ENCODE measurements at places on chromosomes 12 and 14.

DNA sequence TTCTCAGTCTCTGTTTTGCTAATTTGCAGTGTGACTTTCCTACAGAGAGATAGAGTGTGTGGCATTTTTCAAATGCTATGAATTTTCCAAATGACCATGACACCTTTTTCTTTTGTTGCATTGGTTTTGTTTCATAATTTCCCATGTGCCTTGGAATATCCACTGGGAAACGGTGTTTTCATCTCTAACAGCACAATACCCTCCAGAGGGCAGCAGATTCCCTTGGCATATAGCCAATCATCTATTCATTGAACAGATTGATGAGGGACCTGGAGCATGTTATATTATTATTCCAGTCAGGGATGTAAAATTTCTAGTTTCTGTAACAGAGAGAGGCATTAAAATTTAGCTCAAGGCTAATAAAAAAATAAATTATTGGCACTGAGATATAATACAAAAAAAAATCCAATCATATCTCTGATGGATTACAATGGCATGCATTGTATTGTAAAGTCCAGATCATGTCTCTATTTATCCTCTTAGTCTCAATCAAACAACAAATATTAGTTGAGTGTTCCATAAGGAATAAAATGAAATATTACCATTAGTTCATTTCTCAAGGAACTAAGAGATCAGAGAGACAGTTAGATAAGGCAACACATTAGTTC is 29.6 kb upstream of the NTN4 start:
- DNase-seq: peak; percentile 53

DNA sequence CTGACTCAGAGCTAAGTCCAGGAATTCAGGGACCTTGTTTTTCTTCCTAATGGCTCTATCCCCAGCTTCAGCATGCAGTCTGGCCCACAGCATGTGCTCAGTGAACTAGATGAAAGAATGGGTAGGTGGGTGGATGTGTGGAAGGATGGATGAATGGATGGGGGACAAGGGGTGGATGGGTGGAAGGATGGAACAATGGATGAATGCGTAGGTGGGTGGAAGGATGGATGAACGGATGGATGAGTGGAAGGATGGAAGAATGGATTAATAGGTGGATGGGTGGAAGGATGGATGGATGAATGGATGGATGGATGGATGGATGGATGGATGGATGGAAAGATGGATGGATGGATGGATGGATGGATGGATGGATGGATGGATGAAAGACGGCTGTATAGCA is 79.7 kb upstream of the SFSWAP start:
- no peak for DNase-seq

GRCh38 chr12:13278249-13278787 is 81.8 kb downstream of the EMP1 start:
- peak; percentile 67 for DNase-seq

- peak; percentile 51 for DNase-seq
Measured at GRCh38 chr14:55780156-55780946, 200.3 kb downstream of the KTN1 start.

DNA sequence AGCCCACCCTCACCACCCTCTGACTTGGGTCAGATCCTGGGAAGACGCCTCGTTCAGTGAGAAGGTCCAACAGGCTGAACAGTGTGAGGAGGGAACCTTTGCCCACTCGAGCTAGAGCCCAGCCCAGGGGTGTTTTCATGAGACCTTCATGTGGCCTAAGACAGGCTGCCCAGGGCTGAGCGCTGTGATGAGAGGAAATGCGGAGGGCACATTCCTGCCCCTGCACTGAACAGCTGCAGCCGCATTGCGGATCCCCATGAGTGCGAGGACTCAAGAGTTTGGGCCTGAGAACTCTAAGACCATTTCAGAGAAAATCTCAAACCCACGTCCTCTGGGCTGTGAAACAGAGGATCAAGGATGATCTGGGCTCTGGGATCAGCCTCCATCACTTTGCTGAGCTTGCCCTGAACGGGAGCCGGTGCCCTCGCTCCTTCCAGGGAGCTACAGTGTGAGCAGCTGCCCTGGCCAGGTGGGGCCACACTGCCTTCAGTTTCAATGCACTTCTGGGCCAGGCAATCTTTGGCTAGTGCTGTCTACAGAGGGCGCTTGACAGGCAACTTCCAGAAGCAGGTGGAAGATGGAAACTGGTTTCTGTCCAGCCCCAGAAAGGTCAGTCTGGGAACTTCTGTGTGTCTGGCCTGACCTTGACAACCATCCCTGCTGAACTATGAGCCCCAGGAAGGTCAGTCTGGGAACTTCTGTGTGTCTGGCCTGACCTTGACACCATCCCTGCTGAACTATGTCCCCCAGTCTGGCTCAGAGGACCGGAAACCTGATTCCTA is 43.5 kb upstream of the P2RX7 start:
- no peak for DNase-seq

GRCh38 chr12:111405859-111406473 is at the start of gene SH2B3:
Gene SH2B3, plus strand, starts transcription at chr12:111405923. Its CDS starts 12,223 bp downstream, at chr12:111418146.
- DNase-seq: peak; percentile 71

- DNase-seq: peak; percentile 33
Measured at GRCh38 chr12:125092872-125093680, 27.8 kb downstream of the AACS start.

DNA sequence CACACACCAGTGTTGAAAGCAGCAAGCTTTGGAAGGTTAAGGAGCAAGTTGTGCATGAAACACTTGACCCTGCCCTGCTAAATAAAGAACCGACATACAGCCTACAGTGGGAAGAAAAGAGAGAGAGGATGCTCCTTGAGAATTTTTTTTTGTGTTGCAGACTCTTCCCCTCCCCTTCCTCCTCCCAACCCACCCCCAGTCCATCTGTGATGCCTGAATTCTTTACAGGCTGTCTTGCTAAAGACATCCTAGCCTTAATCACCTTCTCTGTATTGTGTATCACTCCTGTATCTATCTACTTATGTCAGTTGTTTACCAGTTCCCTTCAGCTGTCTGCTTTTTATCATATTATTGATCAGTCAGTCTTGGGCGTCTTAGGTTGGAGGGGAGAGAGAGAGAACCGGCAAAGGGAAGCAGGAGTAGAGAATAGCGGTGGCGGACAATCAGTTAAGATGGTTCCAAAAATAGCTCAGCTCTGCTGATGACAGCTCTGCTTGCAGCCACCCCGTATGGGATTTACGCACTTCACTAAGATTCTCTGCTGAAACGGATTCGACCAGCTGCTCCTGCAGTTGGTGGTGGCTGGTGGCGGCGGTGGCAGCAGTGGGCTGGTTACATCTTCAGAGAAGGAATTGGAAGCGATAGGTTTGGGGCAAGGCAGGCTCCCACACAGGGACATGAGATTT is 664.7 kb downstream of the NRXN3 start:
- DNase-seq: no peak

DNA sequence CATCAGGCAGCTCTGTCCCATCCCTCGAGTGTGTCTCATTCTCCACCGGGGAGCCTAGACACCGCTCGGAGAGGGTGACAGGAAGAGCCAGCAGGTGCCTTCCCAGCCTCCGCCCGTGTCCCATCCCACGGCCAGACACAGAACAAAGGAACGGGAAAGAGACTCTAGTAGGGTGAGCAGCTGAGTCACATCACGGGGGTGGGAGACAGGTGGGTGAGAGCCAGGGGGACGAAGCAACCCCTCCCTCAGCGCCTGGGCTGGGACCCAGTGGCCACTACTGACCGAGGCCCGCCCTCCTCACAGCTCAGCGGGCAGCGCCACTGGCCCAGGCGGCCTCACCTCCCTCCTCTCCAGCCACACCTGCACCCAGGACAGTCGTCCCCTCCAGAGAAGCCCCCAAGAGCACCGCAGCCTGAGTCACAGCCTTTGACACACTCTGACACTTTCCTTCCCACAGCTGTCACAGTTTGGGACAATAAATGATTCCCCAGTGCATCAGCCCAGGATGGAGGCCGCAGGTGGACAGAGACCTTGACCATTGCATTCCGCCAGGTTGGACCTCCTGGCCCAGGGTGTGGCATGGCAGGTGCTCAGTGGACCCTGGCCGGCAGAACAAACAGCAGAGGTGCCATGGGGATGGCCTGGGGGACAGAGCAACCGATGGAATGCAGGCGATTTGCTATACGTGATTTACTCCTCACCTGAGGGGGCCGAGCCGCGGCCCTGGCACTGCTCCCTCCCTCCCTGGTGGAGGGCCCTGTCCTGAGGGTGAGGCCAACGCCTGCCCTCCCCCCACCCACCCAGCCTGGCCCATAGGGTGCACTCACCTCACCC is 45.4 kb upstream of the GALNT9 start:
- no peak for DNase-seq

GRCh38 chr14:22418631-22419030 is 170.4 kb downstream of the DAD1 start:
- no peak for DNase-seq

GRCh38 chr12:56375598-56376434 is 13.2 kb upstream of the APOF start:
- no peak for DNase-seq

- DNase-seq: peak; percentile 57
Measured at GRCh38 chr14:34113005-34113511, 162.2 kb upstream of the EGLN3 start.

GRCh38 chr12:89357297-89357730 is 5.0 kb upstream of the DUSP6 start:
- no peak for DNase-seq

DNA sequence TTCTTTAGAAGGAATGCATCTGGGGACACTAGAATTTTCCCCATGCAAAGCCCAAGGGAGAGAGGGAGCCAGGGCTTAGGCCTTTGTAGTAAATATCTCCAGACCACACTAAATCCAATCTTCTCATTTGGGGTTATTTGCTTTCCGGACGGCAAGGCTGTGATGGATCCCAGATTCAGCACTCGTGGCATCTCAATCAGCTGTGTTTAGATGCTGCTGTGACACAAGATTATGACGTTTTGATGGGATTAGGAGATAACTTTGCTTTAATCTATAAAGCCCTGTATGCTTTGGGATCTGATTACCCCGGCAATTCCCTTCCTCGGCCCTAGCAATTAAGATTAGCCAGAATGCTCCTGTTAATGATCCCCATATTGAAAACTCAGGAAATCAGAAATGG is 686.7 kb upstream of the TBX3 start:
- DNase-seq: no peak

DNA sequence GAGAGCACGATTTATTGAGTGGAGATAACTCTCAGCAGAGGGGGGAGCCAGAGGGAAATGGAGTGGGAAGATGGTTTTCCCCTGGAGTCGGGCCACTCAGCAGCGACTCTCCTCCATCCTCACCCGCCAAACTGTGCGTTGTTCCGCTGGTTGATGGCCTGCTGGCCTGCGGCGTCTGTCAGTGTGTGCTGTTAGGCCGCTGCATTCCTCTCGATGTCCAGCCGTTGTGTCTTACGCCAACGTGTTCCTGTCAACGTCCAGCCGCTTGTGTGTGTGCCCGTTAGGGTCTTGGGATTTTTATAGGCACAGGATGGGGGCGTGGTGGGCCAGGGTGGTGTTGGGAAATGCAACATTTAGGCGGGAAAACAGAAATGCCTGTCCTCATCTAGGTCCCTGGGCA is 69.2 kb downstream of the PTPRQ start:
- no peak for DNase-seq

- DNase-seq: no peak
Measured at GRCh38 chr14:36843410-36843809, 181.8 kb downstream of the PAX9 start.

DNA sequence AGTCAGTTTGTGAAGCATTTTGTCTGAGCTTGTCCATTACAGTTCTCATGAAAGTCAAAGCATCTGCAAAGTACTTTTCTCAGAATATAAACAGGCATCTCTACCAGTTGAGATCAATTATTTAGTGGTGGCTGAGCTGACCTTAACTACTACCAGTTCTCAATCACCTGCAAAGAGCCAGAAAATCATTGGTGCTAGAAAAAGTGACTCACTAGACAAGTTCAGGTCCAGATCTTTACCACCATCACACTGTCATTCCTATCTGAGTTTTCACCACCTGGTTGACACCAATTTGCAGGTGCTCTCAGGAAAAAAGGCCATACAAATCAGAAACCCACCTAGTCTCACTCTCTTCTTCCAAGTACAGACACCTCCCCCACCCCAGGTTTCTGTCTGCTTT is 33.3 kb downstream of the ITPR2 start:
- no peak for DNase-seq

DNA sequence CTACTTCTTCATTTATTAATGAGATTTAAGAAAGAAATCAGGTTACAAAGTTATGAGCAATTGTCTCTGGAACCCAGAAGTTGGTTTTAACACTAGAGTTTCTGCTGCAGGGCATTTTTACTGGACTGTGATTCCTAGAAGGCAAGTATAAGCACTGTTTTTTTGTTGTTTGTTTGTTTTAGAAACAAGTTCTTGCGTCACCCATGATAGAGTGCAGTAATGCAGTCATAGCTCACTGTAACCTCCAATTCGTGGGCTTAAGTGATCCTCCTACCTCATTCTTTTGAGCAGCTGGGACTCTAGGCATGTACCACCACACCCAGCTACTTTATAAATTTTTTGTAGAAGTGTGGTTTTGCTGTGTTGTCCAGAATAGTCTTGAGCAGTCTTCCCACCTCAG is 25.6 kb downstream of the RAP1B start:
- peak; percentile 31 for DNase-seq

DNA sequence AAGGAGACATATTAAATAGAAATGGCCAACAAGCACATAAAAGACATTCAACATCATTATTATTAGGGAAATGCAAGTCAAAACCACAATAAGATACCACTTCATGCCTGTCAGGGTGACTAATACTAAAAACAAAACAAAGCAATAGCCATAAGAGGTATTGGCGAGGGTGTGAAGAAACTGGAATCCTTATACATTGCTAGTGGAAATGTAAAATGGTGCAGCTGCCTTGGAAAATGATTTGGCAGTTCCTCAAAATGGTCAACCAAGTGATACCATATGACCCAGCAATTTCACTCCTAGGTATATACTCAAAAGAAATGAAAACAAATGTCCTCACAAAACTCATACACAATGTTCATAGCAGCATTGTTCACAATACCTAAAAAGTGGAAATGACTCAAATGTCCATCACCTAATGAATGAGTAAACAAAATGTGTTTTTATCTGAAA is 27.0 kb downstream of the GPR135 start:
- peak; percentile 88 for DNase-seq

GRCh38 chr14:93789228-93790130 is 1.2 kb upstream of the PRIMA1 start:
- DNase-seq: no peak

Data from fibroblast of skin of right biceps (primary cell).